Activated T-cell treated with anti-CD3 and anti-CD28 coated beads for 24 hours (primary cell): ENCODE measurements at places on chromosomes 7 and 10.

- no peak for DNase-seq
These were observed 254.1 kb downstream of the RELN start for GRCh38 chr7:103735377-103735776.

- no peak for DNase-seq
These were observed 16.1 kb upstream of the CSGALNACT2 start for GRCh38 chr10:43122096-43122495.

- DNase-seq: no peak
These were observed 23.9 kb downstream of the EPC1 start for GRCh38 chr10:32323051-32323450.

DNA sequence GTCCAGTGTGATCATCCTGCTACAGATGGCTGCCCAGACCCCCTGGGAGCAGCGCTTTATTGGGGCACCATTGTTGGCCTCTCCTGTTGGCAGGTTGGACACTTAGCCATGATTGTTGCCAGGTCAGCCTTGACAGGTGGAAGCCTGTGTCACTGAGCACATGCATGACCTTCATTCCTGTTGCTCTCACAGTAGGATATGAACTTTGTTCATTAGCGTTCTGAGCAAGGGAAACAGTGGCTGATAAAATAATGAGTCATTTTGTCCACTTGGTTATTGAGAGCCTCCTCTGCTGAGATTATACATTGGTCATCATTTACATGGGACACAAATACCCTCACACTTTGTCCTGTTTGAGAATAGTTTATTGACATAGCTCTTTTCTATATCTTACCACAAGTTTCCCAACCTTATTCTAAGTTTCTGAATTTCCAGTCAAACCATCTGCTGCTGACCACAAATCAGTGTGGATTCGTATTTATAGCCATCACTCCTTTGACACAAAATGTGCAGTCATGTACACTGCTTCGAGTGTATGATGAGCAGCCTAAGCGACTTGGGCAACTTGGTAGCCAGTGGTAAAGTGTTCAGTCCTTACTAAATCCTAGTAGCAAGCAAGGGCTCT, 102.6 kb downstream of the TPST1 start:
- no peak for DNase-seq

DNA sequence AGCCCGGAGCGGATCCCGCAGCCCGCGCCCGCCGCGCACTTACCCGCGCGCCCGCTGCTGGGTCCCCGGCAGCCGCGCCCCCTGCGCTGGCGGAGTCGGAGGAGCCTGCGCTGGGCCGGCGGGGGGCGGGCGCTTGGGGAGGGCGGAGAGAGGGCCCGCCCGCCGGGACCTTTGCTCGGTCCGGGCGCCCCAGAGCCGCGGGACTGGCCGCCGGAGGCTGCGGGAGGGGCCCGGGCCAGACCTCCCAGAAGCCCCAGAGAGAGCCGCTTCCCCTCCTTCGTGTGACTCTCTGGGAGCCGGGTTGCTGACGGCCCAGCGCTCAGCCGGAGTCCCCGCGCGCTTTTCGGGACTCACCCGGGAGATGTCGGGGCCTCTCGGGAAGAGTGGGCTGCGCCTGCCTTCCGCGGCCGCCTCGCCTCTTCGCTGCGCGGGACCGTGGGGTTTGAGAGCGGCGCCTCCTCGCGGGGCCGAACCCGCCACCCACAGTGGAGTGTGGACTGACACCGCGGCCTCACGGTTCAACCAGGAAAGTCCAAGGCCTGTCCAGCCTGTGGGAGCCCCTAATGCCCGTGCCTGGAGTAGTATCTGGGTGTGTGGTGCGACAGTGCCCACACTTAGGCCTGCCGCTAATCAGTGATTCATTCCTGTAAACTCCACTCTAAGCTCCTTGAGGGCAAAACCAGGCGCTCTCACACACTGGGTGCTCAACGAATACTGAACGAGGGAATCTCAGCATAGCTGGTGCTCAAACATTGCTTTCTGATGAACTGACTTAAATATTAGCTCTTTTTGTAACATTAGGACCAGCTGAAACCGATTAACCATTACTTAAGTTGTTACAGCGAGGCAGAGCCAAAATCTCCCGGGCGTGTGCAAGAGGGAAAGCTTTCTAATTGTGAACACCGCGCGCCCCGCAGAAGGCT, at the start of gene GSDME:
Gene GSDME (minus strand): TSS at position 112 of the 923 bp plus-strand sequence. CDS start 7,690 bp downstream, outside the sequence.
- DNase-seq: no peak

- DNase-seq: no peak
These were observed 152.8 kb downstream of the MACC1 start for GRCh38 chr7:20064181-20064970.

DNA sequence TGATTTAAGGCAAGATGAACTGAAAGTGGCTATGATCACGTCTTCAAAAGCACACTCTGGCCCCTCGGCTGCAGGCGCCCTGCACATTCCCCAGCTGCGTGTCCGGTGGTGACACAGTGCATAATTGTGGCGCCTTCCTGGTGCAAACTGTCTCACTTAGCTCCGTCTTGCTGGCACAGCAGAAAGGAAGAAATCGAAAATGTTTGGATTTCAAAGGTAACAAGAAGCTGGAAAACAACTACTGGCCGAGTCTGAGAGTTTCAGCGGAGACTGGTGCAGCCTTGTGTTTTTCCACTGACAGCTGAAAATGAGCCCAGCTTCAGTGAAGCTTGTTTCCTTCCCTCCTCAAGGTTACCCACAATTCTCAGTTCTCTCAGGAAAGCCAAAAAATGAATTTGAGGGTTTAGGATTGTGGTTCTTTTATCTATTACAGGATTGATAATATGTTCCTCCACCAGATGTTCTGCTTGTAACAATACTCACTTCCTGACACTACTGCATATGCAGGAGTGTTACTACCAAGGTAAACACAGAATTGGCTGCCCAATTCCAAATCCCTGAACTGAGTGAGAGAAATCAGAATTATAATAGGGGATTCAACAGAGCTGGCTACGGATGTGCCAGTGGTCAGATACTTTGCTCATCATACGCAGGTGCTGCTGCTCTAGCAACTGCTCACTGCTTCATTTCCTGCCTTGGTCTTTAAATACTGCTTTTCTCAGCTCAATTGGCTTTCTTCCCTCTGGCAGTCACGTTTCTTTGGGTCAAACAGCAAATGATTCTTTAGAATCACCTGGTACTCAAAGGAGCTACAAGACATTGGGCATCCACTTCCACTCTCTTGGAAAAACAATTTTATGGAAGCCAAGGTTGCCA, 63.7 kb downstream of the TRUB1 start:
- DNase-seq: no peak

DNA sequence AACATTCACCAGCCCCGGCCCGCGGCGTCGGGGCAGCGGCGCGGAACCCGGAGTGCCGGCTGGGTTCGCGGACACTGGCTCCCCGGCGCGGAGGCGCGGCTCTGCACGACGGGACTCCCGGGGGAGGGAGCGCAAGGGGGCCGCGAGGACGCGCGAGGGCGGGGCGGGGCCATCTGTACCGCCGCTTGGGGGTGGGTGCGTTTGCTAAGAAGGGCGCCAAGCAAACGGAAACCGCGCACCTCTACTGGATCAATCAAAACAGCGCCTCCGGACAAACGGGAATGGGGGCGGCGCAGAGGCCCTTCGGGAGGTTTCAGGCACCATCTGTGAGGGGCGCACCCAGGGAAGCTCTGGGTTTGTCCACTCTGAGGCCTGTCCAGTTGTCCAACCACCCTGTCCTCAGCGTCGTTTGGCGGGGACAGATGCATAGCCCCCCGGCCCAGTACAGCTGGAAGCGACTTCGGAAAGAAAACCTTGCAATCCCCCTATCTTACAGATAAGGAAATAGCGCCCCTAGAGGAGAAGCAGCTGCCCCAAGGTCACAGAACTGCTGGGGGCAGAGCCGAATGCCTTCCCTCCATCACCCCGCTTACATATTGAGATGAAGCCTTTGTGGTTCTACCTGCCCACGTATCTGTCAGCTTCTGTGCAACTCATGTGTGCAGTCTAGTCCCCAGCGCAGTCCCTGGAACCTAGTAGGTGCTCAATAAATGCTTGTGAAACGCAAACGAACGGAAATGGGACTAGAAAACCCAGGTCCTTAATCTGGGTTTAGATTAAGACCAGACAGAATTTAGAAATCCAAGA, 10.7 kb upstream of the SLIT1 start:
- peak; percentile 51 for DNase-seq

DNA sequence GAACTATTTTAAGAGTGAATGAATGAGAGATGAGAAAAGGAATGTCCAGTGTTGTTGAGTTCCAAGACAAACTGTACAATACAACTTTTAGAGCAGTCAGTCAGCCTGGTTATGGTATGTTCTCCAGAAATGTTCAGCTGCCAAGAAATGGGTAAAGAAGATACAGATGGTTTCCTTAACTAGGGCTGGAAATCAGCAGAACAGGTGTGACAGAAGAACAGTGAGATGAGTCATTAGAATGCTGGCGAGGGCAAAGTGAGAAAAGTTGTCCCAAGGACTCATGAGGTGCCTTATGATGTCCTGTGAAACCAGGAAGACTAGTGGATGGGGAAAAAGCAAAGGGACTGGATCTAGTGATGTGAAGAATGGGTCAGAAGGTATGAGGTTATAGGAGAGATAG, 20.8 kb upstream of the SEPTIN7 start:
- DNase-seq: no peak

DNA sequence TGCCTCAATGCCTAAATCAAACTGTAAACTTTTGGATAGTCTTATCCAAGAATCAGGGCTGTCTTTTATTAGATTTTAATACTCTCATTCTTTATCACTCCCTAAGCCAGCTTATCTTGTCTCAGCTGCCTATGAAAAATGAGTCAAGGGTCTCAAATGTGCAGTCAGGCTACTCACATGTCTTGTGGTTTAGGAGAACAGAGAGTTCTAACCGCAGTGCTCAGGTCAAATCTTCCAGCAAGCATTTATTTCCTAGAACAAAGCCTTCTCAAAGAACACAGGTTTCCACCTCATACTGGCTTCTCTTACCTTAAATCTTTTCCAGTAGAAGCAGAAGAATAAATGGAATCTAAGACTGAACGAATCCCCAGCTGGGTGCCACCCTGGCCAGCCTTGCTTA, 23.5 kb downstream of the HTR5A start:
- no peak for DNase-seq

DNA sequence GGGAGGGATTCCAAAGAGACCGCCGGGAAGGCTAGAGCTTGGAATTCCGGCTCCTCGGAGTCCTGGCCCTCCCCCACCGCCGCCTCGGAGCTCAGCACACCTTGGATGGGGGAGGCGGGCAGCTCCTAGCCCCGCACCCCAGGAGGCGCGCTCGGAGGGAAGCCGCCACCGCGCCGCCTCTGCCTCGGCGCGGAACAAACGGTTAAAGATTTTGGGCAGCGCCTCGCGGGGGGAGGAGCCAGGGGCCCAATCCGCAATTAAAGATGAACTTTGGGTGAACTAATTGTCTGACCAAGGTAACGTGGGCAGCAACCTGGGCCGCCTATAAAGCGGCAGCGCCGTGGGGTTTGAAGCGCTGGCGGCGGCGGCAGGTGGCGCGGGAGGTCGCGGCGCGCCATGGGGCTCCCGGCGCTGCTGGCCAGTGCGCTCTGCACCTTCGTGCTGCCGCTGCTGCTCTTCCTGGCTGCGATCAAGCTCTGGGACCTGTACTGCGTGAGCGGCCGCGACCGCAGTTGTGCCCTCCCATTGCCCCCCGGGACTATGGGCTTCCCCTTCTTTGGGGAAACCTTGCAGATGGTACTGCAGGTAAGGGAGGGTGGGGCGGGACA, at the start of gene CYP26A1:
Gene CYP26A1 (plus strand): TSS at position 355 of the 608 bp plus-strand sequence. CDS start 42 bp downstream, at position 397.
- no peak for DNase-seq

- no peak for DNase-seq
These were observed 1.1 kb upstream of the RABGEF1 start for GRCh38 chr7:66739477-66739876.

DNA sequence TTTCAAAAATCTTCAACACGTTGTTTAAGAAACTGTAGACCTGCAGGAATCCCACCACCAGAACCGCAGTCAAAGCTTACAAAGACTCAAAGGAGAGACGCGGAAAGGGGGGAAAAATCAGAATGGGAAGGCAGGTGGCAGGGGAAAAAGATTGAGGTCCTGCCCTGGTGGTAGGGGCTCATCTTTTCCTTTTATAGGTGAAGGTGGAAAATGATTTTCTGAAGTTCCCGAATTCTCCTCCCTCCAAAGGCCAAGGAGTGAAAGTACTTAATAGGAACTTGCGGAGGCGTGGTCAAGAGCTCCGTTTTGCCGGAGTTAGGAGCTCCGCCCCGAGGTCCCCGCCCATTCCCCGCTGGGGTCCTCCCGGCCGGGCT, 724 bp downstream of the BBIP1 start:
- no peak for DNase-seq

DNA sequence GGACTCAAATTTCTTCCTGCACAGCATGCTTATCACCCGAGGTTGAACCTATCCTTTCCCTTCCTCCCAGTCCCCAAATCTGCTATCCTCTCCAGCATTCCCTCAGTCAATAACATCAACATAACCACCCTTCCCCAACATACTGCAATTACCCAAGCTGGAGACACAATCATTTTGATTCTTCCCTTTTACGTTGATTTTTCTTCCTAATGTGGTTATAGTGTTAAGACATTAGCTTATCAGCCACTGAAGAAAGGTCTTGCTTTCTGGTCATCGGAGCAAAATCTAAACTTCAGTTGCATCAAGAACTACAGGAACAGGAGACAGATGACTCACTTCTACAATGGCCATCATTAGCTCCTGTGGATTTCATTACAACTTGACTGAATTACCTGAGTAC, 3.5 kb upstream of the HBP1 start:
- no peak for DNase-seq

GRCh38 chr7:29900745-29901144, 88.9 kb downstream of the SCRN1 start:
- DNase-seq: no peak

DNA sequence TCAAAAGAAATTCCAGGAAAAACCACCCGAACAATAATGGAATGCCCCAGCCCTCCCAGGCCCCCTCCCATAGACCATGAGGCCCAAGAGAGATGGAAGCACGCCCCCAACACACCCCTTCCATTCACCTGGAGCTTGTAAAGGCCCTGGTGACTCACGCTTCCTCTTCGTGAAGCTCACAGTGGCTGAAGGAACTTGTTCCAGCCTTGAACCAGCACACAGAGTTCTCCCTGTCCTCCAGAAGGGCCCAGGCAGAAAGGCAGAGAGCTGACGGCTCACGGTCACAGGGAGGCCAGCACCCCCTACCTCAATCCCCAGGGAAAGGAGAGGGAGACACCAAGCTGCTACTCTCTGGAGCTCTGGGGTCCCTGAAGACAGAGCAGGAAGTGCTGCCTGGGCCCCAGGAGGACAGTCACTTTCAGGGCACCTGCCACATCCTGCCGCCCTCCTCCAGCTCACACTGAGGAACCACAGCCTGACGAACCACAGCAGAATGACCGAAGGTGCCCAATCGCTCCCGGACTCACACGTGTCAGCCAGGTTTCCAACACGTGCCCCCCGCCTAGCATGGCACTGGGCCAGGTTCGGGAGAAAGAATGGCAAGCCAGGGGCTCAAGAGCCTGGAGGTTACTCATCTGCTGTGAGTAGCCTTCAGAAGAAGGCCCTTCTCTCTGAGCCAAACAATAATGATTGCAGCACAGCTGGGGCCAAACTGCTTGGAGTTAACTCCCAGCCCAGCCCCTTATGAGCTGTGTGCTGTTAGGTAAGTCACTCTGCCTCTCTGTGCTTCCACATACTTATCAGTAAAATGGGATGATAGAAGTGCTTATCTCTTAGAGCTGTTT, 52.8 kb downstream of the DLG5 start:
- peak; percentile 7 for DNase-seq
